ENCODE measurements at places on chromosomes 12 and 14.

DNA sequence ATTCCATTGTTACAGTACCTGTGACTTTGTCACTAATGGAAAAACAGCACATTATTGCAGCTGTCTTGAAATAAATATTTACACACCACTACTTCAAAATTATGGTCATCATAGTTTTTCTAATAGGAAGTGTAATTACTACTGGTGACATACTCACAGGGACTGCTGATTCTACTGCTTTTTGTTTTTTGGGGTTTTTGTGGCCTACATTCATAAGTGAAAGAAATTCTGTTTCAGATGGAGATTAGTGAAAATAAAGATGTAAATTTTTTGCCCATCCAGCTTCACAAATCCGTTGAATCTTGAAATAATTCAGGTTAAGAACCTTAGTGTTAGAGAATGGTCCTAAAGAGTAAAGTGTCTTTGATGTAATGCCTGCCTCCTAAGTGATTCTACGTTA lies 17.5 kb downstream of the KNTC1 start:
- no peak for DNase-seq

DNA sequence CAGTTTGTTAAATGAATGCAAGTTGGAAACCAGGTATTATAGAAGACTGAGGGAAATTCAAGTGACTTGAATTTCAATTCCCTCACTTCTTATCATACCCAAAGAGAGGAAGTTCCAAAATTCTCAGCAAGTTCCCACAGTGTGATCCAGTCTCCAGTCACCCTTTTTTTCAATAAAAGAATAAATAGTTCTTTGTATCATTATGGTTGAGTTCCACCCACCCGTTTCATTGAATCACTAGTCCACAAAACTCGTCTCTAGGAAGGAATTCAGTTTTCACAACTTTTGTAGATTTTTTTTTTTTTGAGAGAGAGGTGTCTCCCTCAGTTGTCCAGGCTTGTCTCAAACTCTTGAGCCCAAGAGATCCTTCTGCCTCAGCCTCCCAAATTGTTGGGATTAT lies 1.6 kb upstream of the TMEM30B start:
- DNase-seq, result no peak

DNA sequence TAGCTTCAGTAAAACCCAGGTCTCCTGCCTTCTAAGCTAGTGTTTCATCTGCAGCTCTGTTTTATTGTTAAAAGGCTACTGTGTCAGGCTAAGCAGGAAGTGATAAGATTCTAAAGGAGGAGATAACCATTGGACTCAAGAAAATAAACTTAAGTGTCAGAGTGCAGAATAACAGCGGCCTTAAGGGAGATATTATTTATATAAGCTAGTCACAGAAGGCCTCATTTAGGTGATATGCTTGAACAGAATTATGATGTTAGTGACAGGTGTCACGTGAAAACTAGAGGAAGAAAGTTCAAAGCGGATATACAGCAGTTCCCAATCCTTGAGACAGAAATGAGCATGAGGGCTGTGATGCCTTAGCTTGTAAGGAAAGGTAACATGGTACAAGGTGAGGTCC lies 373.4 kb downstream of the FOXG1 start:
- no peak for DNase-seq

- no peak for DNase-seq
These were observed 20.1 kb downstream of the APOBEC1 start for GRCh38 chr12:7645395-7646177.

GRCh38 chr12:70890895-70891832 lies 29.4 kb downstream of the PTPRR start:
- no peak for DNase-seq

All from LNCaP clone FGC (cell line).